Activated T-cell treated with anti-CD3 and anti-CD28 coated beads, Interleukin-2, amount 50 U/mL, for 48 hours (primary cell): ENCODE measurements at places on chromosomes 2 and 18.

- no peak for DNase-seq
These were observed 7.2 kb upstream of the TSN start for GRCh38 chr2:121748202-121748601.

DNA sequence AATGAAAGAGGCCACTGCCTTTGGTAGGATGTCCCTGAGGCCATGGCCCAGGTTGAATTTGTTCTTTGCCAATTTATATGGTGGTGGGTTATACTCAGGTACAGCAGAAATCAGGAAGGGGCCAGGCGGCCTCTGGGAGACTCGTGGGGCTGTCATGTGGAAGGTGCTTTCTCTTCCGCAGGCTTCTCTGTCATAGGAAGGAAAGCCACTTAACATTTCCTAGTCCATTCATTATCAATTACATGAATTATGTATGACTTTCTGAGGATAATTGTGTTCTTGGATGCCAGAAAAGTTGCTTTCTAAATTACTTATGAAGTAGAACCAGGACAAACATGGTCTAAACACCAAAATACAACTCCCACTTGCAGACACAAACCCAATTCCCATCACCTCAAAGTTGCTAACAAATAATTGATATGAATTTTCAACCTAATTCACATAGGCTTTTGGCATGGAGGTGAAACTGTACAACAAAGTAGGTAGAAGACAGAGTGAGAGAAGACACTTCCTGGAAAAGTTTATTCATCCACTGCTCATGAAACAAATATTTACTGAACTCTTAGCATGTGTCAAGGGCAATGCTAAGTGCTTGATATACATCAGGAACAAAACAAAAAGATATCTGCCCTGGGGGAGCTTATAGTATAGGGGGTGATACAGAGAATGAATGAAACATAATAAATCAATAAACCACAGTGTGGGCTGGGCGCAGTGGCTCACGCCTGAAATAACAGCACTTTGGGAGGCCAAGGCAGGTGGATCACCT, 50.5 kb upstream of the CHMP1B start:
- no peak for DNase-seq

- DNase-seq = no peak
These were observed 300.0 kb downstream of the PDE11A start for GRCh38 chr2:177772529-177772928.

- no peak for DNase-seq
These were observed 26.5 kb upstream of the INO80C start for GRCh38 chr18:35524226-35524625.

- no peak for DNase-seq
These were observed 157.1 kb downstream of the MC4R start for GRCh38 chr18:60215432-60215831.

GRCh38 chr18:30929718-30930117, 112.8 kb downstream of the DSC3 start:
- DNase-seq = no peak

GRCh38 chr2:129849559-129850160, 129.8 kb upstream of the RAB6C start:
- DNase-seq = no peak

GRCh38 chr2:200064879-200065278, 109.5 kb downstream of the MAIP1 start:
- no peak for DNase-seq

DNA sequence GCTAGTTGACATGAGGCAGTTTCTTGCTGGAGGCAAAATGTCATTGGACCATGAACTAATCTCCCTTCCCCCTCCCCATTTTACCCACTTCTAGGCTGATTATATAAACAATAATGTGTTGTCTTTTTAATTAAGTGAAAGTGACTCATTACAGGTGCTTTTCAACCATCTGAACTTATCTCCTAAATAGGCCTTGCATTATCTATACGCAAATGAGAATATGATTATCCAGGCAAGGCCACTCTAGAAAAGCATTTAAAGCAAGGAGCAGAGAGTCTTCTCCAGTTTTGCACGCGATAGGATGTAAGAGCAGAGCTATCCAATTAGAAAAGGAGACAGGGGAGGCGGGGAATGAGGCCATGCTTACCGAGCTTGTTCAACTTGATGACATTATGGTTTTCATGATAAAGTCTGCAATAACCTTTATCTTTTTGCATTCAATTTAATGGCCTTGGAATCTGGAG, 286.1 kb upstream of the SIX3 start:
- no peak for DNase-seq

DNA sequence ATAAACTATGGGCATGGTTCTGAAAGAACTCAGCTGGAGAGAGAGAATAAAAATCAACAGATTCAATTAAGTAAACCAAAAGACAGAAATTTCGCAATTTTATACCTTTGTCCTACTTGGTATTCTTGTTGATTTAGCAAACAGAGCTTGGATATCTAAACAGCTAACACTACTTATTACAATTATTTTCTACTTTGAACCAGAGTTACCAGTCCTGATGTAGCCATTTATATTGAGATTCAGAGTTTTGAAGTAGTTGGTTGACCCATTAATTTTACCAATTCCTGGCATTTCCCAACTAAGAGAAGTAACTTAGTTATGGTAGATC, 48.9 kb downstream of the ASXL2 start:
- DNase-seq = no peak

DNA sequence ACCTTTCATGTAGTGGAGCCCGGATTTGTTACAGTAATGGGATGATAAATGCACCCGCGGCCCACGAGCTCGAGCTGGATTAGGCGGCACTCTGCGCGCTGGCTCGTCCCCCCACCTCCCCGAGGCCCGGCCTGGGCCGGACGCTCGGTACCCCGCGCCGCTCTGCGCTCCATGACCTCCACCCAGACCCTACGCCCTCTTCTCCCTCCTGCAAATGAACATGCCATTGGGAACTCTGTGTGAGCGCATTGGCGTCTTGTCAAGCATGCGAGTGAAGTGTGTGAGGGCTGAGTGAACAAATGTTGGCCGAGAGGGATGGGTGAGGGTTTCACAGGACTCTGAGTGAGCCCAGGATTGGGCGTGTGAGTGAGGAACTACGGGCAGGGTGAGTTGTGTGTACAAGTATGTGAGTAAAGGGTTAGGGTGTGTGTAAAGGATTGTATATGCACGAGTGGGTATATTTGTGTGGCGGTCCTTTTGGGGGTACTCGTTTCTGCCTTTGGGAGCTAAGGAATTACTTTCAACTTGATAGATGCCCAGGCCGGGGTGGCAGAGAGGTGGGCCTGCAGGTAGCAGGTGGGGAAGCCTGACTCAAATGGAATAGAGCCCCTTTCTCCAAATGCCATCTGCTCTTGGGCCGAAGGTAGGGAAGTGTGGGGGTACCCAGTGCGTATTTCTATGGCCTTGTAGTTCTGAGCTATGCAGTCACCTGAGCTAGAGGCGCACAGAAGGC, 2.9 kb upstream of the EN1 start:
- DNase-seq = no peak

DNA sequence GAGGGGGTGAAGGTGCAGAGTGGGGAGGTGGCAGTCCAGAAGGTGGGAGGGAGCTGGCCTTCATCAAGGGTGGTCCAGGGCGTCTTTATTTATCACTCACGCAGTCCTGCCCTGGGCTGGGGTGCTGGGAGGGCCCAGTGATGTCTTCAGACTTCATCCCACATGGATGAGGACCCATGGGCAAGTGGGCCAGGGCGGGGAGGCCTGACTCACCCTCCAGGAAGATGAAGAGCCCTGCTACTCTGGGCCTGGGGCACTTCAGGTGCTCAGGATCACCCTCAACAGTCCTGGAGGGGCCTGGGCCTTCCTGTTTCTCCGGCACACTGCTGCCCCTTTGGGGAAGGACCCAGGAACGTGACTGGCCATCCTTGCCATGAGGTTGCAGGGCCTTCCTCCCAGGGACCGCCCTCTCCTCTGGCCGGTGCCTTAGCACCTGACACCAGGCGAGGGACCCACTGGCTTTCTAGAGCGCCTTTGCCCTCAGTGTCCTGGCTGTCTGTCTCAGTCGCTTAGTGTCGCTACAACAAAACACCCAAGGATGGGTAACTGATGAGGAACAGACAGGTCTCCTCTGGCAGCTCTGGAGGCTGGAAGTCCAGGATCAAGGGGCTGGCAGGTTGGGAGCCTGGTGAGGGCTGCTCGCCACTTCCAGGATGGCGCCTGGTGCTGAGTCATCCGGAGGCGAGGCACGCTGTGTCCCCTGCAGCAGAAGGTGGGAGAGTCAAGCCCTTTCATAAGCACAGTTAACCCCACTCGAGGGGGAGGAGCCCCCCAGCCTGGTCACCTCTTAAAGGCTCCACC, 57.8 kb upstream of the HS6ST1 start:
- DNase-seq = no peak

GRCh38 chr2:37934591-37935513, 9.8 kb downstream of the RMDN2 start:
- no peak for DNase-seq

- DNase-seq = no peak
These were observed 316.8 kb downstream of the PIK3C3 start for GRCh38 chr18:42271647-42272414.

- no peak for DNase-seq
These were observed 159.8 kb downstream of the EN1 start for GRCh38 chr2:118687698-118688097.

- DNase-seq = no peak
These were observed 1160.5 kb upstream of the NXPH2 start for GRCh38 chr2:139940686-139941085.

DNA sequence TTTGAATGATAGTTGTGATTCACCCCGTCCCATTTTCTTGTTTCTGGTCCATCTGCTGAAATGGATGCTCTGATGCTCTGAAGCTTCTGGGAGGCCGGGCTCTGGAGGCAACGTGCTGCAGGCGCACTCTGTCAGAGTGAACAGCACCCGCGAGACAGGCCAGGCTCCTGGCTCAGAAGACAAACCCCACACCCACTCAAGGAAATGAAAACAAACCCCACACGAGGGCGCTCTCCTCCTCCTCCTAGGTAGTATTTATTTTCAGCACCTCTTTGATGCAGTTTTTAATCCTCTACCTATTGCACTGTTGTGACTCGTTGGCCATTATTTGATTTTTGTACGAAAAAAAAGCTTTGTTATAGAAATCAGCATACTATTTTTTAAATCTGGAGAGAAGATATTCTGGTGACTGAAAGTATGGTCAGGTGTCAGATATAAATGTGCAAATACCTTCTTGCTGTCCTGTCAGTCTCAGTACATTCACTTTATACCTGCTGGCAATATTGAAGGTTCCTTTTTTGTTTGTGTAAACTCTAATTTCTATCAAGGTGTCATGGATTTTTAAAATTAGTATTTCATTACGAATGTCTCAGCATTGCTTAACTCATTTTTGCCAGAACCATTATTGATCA, 10.3 kb upstream of the CHST10 start:
- DNase-seq = peak; percentile 81

DNA sequence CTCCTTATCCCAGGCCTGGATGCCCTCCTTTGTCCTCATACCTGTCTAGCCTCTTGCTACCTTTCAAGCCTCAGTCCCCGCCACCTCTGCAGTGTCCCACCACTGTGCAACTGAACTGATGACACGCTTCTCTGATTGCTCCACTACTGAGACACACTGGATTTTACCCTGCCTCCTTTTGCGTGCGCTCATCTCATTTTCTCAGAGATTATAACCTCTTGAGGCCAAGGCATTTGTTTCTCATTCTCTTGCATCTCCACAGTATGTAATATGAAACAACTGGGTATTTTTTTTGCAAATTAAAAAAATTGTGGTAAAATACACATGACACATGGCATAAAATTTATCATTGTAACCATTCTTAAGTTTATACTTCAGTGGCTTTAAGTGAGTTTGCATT, 95.4 kb downstream of the PRKCE start:
- DNase-seq = no peak

DNA sequence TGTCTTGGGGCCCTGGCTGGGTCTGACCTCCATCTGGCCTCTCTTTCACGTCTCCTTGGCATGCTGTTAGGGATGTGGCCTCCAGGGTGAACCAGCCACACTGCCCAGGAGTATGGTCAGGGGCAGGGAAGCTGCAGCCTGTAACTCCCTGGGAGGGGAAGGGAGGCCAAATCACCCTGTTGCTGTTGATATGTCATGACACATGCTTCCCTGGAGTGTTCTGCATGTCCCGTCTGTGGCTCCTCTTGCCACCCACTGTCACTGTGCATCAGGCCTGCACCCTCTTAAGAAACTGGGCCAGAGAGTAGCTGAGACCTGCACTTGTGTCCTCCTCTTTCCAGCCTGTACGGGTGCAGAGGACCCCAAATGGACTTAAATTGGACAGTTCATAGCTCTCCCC, 221.3 kb downstream of the FHOD3 start:
- no peak for DNase-seq

- DNase-seq = no peak
These were observed 728 bp downstream of the AUP1 start for GRCh38 chr2:74528600-74529356.

- no peak for DNase-seq
These were observed 9.9 kb downstream of the IER3IP1 start for GRCh38 chr18:47166294-47166693.

DNA sequence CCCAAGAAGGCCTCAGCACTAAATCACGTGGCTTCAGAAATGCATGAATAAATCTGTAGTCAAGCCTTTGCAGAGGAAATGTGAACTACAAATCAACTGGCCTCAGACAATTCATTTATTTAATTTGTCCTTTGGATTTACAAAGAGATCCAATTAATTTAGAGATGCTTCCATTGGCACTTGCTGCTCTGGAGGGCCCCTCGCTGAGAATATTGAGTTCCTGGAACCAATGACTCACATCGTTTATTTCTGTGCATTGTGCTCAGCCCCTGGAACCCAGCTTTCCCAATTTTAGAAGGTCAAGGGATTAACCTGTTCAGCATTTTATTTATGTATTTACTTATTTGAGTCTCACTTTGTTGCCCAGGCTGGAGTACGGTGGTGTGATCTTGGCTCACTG, 47.2 kb upstream of the MGAT4A start:
- DNase-seq = no peak

- no peak for DNase-seq
These were observed 345.2 kb downstream of the ALK start for GRCh38 chr2:29576231-29576630.

DNA sequence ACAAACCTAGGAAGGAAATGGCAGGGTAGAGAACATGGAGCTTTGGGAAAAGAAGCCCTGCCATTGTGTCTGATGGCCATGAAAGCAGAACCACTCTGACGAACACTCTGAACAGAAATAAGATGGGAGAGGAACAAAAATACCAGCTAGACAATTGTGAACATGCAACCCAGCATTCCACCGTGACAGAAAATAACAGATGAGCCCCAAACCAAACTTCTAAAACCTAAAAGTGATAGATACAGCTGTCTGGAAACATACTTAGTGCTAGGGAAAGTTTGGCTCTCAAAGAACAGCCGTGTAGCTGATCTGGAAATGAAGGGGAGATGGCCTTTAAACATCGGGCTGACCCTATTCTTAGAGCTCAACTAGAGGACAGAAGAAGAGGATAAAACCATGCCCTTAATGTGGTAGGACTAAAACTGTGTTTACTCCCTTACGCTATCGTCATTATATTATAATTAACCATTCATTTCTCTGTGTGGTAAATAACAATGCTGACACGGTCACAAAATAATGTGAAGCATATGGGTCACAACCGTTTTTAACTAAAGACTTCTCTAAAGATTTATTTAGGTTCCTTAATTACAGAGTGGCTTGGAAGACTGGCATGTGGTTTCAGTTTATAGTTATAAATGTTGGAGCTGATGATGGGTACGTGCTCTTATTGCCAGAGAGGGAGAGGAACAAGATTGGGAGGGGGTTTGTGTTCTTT, 80.6 kb downstream of the MYO1B start:
- DNase-seq = no peak
